ENCODE measurements at places on chromosomes 5 and 9.

GRCh38 chr5:36870399-36871040 lies 6.0 kb upstream of the NIPBL start:
- DNase-seq = no peak

- DNase-seq = no peak
Measured at GRCh38 chr5:71892641-71893365, 173.7 kb downstream of the CARTPT start.

DNA sequence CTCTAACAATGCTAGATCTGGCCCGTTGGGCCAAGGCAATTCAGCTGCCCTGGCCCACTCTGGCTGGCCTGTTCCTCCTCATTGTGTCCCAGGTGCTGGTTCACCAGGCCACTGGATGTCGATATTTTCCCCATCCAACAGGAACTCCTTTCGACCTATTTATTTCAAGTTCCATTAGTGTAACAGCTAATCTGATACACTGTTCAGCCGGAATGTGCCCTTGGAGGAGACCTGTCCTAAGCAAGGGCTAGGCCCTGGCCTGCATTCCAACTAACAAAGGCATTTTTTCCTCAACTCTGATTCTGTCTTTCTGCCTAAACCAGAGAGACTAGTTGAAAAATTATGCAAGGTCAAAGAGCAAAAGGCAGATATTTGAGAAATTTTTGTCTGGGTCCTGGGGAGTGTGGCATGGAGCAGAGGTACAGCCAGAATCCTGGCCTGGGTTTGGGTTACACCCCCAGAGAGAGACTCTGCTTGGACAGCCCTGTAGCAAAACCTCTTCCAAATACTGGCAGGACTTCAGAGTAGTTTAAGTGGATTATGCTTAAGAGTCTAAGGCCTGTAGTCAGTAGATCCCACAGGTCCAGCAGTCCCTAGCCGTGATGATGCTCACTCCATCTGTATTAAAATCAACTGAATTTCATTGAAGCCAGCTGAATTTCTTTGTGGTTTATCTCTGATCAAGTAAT lies 36.1 kb downstream of the MARCHF11 start:
- DNase-seq = no peak

DNA sequence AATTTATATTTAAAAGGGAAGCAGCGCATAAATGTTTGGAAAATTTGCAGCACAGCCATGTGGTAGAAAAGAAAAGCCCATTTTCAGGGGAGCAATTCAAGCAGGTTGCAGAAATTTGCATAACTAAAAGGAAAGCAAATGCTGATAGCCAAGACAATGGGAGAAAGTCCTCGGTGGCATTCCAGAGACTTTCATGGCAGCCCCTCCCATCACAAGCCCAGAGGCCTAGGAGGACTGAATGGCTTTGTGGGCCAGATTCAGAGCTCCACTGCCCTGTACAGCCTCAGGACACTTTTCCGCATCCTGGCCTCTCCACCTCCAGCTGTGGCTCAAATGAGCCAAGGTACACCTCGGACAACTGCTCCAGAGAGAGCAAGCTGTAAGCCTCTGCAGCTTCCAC lies 462.9 kb downstream of the CDK5RAP2 start:
- DNase-seq = no peak

- no peak for DNase-seq
Measured at GRCh38 chr5:53924392-53924791, 364.0 kb downstream of the NDUFS4 start.

- no peak for DNase-seq
Measured at GRCh38 chr5:138725818-138726416, 27.3 kb upstream of the CTNNA1 start.

- DNase-seq = no peak
Measured at GRCh38 chr5:81786496-81786895, 35.6 kb upstream of the SSBP2 start.

- no peak for DNase-seq
Measured at GRCh38 chr5:99010294-99010693, 81.5 kb upstream of the CHD1 start.

DNA sequence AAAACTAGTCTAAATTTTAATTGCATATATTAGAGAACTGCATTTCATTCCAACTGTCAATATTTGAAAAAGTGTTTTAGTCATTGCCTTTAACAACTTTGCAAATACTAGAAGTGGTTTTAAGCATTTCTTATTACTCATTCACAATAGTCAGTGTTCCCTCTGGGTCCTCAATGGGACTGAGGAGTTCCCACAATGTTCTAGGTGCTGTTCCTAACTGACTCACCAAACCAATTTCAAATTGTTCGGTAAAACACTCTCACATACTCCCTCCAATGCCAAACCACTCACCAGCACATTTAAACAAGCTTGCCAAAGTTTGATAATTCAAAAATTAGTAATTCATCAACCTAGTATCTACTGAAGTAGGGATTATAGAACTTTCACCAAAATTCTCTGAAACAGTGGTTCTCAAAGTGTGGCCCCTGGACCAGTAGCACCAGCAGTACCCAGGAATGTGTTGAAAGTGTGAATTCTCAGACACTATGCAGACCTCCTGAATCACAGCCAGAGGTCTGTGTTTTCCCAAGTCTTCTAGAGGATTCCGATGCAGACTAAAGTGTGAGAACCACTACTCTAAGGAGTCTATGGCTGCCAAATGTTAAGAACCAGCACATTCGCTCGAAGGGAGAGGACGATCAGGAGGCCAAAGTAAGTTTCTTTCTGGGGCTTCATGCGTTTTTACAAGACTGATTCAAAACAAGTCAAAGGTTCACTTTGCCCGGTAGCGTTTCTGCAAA lies 72.8 kb downstream of the APBA1 start:
- no peak for DNase-seq

GRCh38 chr9:126297661-126298060 lies 29.0 kb upstream of the MVB12B start:
- DNase-seq = no peak

GRCh38 chr9:116360016-116360415 lies 206.4 kb downstream of the PAPPA start:
- no peak for DNase-seq

- no peak for DNase-seq
Measured at GRCh38 chr9:86041311-86041741, 58.0 kb downstream of the GOLM1 start.

GRCh38 chr5:154220625-154221024 lies 30.1 kb downstream of the GALNT10 start:
- DNase-seq = no peak

- DNase-seq = no peak
Measured at GRCh38 chr9:94976077-94976476, 249.6 kb downstream of the AOPEP start.

DNA sequence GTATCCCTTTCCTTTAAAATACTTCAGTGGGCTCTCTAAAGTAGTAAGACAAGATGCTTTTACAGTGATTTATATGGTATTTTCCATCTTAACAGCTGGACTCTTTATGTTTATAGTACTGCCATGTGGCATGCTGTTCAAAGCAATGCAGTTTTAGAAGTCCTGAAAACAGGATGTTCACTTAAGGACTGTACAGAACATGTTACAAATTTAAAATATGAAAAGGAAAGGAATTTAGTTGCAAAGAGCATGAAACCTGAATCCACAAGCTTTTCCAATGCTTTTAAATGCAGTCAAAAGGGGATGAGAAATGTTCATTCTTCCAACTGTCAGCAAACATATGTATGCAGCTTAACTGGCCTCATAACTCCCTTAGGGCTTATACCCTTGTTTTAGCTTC lies 580.2 kb downstream of the EFNA5 start:
- DNase-seq = no peak

DNA sequence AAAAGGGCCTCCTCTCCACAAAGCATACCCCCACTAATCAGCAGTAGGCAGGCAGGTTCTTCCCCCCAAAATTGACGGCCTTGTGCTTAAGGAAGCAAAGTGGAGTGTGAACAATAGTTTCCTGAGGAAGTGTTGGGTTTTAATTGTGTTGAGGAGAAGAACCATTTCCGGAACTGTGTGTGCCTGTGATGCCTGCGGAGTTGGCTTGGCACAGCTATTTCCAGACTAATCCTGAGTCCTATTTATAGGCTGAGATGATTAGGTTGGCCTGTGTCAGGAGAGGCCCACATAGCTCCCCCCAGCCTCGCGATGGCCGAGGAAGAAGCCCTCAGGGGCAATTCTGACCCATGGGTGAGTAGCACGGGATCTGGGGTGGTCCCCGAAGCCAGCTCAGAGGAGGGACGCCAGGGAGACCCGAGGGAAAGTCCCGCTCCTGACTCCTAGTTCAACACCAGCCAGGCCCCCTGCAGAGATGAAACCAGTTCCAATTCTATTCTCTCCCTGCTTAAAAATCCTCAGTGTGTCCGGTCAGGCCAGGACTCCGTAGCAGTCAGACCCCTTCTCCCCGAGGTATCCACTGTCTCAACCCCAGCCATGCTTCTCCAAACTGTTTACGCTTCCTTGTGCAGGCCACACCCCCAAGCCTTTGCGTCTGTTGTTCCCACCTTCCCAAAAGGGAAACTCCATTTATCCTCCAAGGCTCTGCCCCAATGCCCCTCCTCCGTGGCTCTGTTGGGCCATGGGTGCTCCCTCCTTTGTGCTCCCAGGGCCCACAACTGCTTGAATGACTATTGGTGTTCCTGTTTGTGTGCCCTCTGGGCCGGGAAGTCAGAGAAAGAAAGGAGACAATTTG lies 18.1 kb downstream of the GSN start:
- no peak for DNase-seq

DNA sequence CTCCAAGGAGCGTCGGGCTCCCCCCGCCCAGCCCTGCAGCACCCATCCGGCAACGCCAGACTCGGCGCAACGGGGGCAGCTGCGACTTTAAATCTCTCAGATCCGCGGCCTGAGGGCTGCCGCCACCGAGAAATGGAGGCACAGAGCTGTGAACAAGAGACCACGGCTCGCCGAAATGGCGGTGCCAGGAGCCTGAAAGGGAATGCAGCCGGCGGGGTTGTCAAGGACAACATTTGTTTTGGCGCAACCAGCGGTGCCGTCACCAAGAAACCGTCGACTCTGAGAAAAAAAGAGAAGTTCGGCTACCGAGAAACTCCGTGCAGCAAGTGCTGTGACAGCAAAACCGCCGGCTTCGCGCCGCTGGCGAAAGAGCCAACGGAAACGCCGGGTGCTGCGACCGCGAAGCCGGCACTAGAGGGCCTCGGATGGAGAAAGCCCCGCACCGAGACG lies 2.1 kb upstream of the ANXA2R start:
- no peak for DNase-seq

GRCh38 chr5:41795125-41795524 lies 75.1 kb downstream of the OXCT1 start:
- DNase-seq = no peak

- DNase-seq = no peak
Measured at GRCh38 chr5:176740131-176740701, 70.1 kb upstream of the UNC5A start.

- no peak for DNase-seq
Measured at GRCh38 chr5:151449297-151449696, 1.9 kb downstream of the SLC36A1 start.

DNA sequence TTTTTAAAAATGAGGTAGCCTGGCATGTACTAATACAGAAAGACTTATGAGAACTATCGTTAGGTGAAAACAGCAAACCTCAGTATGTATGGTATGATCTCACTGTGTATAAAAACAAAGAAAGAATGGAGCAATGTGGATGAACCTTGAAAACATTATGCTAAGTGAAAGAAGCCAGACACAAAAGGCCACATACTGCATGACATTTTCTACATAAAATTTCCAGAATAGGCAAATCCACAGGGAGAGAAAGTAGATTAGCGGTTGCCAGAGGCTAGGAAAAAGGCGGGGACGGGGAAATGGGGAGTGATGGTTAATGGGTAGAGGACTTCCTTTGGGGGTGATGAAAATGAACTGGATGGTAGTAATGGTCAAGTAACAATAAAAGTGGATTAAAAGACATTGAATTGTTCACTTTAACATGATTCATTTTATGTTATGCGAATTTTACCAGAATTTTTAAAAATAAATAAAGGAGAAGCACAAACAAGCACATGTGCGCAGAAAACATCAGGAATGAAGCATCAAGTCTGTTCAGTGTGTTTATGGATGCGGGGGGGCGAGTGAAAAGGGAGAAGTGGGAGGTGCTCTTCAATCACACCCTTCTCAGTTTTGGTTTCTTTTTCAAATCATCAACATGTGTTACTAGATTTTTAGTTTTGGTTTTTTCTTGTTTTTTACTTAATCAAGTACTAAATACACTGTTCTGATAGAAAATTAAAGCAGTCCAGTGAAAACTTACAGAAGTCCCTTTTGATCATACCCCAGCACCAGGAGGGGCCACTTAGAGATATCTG lies 16.3 kb downstream of the ROR2 start:
- no peak for DNase-seq

DNA sequence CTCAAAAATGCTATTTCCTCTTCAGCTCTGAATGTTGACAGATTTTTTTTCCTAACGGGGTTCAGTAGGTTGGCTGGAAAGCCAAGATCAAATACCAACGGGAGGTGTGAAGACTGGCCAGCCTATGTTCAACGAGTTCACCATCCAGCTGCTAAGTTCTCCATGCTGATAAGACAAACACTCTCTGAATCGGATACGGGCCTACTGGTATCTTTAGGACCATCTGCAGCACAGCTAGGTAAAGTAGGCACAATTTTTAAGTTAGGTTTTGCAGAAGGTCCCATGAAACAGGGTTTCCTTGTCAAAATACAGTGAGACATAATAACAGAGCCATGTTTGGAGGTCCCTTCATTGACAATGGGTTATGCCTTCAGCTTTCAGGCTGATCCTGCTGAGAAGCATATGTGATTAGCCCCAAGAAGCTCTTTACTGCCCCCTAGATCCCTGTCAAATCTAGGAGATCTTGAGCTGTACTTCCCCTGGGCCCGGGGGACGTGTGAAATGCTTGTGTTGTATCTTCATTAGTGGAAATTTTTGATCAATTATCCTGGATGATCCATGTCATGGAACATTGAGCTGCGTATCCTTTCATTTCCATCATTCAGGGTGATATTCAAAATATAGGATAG lies 60.6 kb downstream of the PGM5 start:
- DNase-seq = no peak
